ENCODE measurements at places on chromosomes 3 and 15.
A peak's percentile ranks its signal among the peaks of the same experiment; 100 is the strongest.

GRCh38 chr3:172617976-172618375 lies 92.9 kb downstream of the NCEH1 start:
- DNase-seq: no peak

DNA sequence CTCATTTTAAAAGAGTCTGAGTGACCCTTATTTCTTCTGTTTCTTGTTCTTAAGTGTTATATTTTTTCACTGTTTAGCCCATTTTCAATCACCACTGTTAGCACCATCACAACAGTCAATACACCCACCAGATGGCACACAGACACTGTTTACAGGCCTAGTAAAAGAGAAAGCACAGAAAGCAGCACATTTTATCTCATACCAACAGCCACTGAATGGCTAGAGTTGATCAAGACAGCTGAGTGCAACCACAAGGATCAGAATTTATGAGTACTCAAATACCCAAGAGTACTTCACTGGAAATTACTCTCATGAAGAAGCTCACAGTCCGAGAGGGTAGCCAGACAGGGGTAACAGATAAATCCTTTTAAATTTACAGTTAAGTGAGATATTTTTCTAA lies 127.0 kb downstream of the TFDP2 start:
- DNase-seq: peak; percentile 59

DNA sequence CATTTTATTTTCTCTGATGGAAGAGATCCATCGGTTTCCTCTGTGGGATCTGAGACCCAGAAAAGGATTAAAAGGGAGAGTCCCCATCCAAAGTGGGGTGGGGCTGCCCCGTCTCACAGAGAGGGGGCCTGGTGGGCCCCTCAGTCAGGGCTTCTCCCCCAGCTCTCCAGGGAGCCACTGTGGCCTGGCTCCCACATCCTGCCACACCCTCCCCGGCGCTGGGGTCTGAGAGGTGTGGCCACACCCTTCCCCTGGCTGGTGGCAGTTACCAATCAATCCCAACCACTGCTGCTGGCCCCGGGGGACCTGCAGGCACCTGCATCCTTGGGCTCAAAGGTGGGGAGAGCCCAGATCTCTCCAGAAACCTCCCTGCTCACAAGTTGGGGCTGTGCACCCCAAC lies 161.8 kb upstream of the IQSEC1 start:
- DNase-seq: no peak

DNA sequence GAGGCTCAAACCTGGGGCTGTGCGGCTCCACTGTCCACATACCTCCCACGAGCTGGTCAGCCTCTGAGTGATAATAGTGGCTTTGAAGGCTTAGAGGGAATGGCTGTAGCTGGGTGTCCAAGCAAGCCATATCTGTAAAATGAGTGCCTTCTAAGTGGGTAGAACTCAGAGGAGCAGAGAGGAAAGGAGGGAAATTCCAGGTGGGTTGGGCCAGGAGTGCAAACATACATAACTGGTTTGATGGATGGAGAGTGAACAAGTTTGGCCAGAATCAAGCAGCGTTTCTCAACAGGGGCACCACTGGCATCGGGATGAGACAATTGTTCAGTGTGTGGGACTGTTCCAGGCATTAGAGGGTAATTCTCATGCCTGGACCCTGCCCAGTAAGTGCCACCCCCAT lies 91.1 kb downstream of the ASB7 start:
- DNase-seq: no peak

DNA sequence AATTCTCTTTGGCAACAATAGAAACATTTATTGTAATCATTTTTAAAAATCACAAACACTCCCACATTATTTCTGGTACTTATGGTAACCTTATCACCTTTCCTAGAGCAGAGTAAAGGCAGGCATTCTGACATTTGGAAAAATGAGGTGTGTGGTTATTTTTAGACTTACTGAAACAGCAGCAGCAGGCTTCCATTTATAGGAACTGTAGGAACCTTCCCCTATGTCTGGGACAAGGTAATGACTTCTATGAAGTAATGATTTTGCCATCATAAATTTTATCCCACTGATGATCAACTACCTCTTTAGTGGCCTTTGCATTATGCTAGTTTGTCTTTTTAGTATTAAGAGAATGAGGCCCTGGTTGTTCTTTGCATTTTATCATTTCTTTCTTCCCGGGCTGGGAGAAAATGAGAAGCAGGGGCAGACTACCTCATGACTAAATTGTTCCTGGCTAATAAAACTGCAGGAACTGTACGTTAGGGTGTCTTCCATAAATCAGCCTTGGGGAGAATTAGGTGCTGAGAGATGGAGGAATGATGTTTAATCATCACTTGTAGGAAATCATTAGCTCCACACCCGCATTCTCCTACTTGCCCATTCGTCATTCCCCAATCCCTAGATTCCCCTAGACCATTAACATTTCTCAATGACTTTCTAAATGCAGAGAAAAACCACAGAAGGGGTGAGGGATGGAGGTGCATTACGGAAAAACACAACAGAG lies 680.3 kb downstream of the AGBL1 start:
- no peak for DNase-seq

- DNase-seq: no peak
Measured at GRCh38 chr3:335240-335639, 138.7 kb downstream of the CHL1 start.

DNA sequence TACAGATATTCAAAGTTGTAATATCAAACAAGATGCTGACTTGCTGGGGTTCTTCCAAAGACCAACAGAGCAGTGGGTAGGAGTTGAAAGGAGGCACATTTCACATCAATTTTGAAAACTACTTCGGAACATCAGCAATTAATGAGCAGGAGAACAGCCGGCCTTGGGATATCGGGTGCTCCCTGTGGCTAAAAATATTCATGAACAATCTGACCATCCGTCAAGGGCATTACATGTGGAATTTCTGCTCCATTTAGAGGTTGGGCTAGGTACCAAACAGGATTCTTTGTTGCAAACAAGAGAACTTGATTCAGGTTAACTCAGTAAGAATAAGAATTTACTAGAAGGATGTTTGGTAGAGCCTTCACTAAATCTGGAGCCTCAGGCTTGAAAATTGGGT lies 223.9 kb downstream of the RYR3 start:
- DNase-seq: no peak

- no peak for DNase-seq
Measured at GRCh38 chr3:80643421-80643820, 875.6 kb upstream of the ROBO1 start.

- DNase-seq: no peak
Measured at GRCh38 chr3:74331711-74332110, 282.7 kb downstream of the CNTN3 start.

- DNase-seq: peak; percentile 85
Measured at GRCh38 chr3:42071904-42072812, 19.0 kb upstream of the TRAK1 start.

GRCh38 chr3:36647423-36647853 lies 116.9 kb downstream of the DCLK3 start:
- peak; percentile 63 for DNase-seq

DNA sequence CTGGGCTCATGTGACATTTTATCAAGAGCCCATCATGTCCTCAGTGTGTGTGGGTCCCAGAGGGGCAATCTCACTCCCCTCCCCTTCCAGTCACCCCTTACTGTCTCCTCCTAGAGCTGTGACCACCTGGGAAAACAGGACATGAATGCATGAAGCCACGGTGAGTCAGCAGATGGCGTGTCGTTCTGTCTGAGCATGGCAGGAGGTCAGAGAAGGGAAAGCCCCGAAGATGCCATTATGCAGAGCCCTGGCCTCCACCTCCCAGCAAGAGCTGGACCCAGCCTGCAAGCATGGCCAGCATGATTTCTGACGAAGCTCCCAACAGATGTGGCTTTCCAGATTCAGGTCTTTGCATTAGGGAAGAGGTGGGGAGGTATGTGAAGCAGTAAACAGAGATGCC lies 118.5 kb downstream of the TLE3 start:
- no peak for DNase-seq

GRCh38 chr15:83571820-83572707 lies 81.9 kb upstream of the ADAMTSL3 start:
- DNase-seq: peak; percentile 32

DNA sequence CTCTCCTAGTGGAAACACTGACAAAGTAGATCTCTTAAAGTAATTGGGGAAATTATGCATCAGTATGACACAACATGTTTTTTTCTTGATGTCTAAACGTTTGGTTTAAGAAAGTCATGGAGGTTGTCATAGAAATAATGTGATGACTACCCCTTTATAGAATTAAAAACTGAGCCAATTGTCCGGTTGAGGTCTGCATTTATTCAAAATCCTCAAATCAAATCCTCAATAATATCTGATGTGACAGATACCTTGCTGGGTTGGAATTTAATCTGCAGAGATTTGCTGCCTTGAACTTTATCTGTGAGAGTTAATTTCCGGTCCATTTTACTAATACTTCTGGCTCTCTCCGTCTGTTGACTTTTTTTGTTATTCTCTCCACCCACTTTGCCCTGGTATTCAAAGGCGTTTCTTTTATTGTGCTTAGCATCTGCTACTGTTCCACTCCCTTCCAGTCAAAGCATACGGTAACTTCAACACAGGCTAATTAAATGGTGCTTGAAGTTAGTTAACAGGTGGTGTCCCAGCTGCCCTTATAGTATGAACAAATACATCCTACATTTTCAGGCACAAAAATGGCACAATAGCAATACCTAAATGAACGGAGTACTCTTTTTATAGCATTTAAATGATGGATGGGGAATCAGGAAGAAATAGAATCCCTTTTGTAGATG lies 628.3 kb downstream of the ROBO1 start:
- DNase-seq: peak; percentile 11

GRCh38 chr3:48343432-48343831 lies 10.0 kb upstream of the SPINK8 start:
- DNase-seq: no peak

DNA sequence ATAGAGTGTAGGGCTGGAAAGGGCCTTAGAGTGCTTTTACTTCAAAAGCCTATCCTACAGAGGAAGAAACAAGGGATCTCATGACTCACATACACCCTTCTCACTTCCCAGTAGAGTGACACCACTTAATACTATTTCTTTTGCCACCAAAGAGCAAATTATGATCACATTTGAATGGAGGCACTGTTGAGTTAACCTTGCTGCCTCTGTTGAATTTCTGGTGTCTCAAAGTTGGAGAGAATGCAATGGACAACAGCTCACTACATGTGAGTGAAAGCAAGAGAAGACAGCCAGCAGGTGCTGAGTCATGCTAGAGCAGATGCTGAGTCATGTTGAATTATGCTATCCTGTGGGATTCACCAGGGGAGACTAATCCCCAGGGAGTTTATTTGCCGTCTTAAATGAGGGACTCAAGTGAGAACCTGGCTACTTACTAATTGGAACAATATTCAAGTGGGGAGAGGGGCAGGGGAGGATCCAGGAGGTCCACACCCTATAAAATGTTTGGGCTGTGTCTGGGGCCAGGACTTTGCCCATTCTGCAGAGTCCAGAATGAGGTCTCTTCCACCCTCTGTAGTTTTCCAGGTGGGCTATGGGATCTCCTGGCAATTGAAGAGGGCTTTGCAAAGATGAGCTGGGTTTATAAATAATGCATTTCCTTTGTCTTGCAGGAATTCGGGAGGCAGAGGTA lies 35.8 kb downstream of the ST8SIA2 start:
- DNase-seq: peak; percentile 91

- peak; percentile 76 for DNase-seq
Measured at GRCh38 chr3:46566040-46566641, at the start of gene LRRC2. Gene LRRC2, minus strand, starts transcription at chr3:46566302. Its CDS starts 14,711 bp downstream, at chr3:46551591.

DNA sequence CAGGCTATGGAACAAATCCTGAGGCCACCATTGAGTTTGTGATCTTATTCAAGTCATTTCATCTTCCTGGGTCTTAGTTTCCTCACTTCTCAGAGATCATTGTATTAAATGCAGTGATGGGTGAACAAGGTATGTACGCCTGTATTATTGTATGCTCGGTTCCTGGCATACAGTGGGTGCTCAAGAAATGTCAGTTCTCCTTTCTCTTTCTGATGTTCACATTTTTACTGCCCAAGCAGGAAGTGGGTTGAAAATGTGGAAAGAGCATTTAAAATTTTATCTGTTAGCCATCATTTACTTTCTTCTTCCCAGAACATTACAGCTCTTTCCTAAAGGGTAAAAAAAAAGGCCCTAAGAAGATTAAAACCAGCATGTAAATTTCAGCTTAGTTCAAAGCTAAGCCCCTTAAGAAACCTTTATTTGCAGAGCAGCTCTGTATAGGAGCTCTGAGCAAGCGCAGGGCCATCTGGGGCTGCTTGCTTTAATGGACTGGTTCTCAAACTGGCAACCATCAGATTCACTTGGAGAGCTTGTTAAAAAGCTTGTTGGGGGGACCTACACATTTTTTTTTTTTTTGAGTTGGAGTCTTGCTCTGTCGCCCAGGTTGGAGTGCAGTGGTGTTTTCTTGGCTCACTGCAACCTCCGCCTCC lies 179.4 kb downstream of the CHST2 start:
- no peak for DNase-seq

GRCh38 chr15:53962646-53963561 lies 15.3 kb upstream of the UNC13C start:
- no peak for DNase-seq

DNA sequence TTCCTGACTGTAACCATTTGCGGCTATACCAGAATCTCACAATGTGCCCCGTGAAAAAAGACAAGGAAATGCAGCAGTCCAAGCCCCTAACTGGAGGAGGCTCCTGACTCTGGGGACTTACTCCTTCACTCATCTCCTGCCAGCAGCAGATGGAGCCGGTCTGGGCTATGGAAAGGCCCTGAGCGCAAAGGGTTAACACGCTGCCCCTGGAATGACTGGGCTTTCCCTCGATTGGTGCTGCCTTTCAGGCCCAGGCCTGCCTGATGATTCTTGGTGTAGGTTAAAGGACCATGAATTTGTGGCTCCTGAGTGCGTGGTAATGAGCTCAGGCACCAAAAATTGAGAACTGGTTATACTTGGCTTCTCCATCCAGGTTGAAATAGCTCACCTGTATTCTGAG lies 42.3 kb upstream of the GALNT15 start:
- no peak for DNase-seq

- peak; percentile 60 for DNase-seq
Measured at GRCh38 chr3:41600616-41601015, 361.3 kb downstream of the ULK4 start.

DNA sequence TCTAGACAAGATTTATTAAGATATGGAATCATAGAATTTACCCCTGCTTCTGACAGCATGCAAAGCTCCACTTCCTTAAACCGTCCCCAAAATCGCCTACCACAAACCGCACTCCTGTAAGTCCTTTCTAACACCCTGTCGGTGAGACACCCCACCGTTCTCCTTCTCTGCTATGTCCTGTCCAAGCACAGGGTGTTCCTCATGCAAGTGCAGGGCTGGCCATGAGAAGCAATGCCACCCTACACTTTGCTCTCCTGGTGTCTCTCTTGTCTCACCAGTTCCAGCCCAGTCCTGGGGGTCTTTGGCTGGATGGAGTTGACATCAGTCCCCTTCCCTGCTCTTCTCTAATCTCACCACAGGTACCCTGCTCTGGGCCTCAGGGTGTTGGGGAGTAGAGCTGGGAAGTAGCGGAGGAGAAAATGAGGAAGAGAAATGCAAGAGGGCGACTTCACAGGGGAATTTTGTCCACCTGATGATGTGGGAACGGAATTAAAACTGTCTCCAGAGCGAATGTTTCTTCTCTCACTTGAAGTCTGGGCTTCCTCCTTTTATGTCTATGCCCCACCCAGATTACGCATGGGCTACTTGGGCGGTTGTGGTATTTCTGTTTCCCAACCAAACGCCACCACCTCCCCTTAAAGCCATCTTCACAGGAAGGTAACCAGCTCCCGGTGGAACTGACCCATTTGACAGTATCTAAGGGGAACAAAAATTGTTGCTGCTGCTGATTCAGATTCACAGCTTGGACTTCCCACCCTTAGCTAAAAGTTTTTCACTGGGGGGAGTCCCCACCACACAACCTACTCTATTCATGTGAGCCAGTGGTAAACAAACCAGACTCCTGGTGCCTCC lies 49.9 kb downstream of the CASR start:
- no peak for DNase-seq

GRCh38 chr3:124248471-124249028 lies 256.6 kb upstream of the ROPN1 start:
- peak; percentile 80 for DNase-seq

- no peak for DNase-seq
Measured at GRCh38 chr15:101135532-101136166, 116.2 kb downstream of the CHSY1 start.

All from AG10803 (cell line).